Activated CD4-positive, alpha-beta T cell treated with anti-CD3 and anti-CD28 coated beads for 24 hours (primary cell): ENCODE measurements at places on chromosomes 11 and 22.

GRCh38 chr11:77771135-77771534, 49.4 kb downstream of the RSF1 start:
- no peak for DNase-seq

DNA sequence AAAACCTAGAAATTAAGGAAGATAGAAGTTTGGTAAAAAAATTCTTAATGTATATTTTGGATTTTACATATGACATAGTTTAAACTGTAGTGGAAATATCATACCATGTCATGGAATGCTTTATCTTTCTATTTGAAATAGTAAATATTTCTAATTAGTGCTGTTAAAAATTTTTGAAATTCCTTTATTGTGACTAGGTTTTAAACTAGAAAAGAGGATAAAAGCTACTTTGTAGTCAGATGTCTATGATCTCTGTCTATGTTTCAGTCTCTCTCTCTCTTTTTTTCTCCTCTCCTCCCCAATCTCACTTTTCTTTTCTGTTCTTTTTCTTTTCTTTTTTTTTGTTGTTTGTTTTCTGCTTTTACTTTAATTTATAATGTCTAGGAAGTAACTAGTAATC, 226.2 kb downstream of the TMEM135 start:
- DNase-seq, result no peak

DNA sequence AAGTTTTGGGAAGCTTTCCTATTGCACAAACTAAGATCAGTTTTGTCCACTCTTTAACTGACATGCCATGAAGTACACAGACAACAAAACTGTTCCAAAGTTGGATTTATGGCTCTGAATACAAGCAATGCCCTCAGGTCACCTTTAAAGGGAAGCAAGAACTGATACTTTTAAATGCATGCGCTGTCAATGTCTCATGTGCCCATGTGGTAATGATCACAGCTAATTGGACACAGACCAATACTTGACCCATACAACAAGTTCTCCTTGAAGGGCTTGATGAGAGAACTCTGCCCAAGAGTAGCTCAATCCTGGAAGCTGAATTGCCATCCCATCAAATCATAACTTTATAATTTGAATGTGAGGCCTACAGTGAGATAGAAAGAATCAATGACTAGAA, 624.9 kb downstream of the ETS1 start:
- DNase-seq, result no peak

GRCh38 chr11:370070-370941, 1.0 kb downstream of the B4GALNT4 start:
- no peak for DNase-seq

DNA sequence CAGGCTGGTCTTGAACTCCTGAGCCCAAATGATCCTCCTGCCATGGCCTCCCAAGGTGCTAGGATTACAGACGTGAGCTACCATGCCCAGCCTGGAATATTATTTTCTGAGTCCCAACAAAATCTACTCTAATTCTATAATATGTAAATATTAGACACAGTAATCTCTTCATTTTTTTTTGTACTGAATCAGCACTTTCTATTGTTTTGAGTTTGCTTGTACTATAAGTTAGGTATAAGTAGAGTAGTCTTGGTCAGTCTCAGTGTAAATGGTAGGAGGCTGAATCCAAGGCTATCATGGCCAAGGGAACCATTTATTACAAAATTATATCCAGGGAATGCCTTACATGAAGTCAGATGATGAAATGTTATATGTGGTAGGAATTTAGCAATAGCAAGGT, 19.6 kb upstream of the OR6X1 start:
- DNase-seq, result no peak

- no peak for DNase-seq
These were observed 25.7 kb upstream of the GNAZ start for GRCh38 chr22:23044570-23044969.

DNA sequence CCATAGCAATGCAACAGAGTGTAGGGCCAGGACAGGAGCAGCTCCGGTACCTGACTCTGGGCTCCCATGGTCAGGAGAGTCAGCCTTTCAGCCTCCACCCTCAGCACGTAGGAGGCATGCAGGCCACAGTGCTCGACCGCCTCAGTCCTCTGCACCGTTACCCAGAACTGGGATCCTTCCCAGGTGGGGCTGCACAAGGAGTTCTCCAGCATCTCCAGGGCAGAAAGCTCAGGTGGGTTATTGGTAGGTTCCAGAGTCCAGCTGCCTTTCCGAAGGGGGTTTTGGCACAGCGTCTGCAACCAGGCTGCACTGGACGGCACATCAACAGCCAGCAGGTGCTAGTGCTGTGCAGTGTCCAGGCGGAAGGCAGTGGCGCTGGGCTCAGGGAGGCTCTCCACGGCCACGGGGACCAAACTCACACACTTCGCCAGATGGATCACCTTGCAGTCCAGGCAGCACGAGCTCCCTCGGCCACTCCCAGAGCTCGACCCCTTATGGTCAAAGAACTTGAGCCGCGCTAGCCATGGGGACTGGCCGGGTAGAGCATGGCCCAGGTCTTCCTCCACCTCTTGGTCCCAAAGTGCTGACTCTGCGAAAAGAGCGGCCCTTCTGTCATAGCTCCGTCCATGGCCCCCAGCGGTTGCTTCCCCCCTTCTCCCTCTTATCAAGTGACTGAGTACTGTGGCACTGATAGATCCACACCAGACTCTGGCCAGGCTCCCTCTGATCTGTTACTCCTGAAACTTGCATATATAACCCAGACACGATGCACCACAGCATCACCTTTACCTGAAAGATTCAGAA, 6.9 kb upstream of the PHOX2A start:
- DNase-seq, result no peak

DNA sequence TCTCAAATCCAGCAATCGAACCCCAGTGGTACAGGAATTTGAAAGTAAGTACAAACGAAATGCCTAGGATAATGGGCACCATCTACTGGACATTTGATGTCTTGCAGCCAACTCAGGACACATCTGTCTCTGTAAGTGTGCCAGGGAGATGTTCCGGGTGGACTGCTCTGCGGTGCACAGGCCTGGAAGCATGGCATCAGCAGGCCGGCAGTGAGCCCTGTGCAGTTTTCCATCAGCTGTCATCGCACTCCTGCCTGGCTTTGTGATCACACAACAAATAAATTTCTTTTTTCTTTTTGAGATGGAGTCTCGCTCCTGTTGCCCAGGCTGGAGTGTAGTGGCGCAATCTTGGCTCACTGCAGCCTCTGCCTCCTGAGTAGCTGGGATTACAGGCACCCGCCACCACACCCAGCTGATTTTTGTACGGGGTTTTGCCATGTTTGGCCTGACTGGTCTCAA, 71.0 kb downstream of the JAM3 start:
- peak; percentile 26 for DNase-seq

GRCh38 chr11:115924744-115925567, 420.7 kb upstream of the CADM1 start:
- no peak for DNase-seq
